ENCODE measurements at places on chromosomes 7 and 10.

GRCh38 chr7:148503900-148504487, 86.6 kb upstream of the C7orf33 start:
- peak; percentile 13 for DNase-seq

DNA sequence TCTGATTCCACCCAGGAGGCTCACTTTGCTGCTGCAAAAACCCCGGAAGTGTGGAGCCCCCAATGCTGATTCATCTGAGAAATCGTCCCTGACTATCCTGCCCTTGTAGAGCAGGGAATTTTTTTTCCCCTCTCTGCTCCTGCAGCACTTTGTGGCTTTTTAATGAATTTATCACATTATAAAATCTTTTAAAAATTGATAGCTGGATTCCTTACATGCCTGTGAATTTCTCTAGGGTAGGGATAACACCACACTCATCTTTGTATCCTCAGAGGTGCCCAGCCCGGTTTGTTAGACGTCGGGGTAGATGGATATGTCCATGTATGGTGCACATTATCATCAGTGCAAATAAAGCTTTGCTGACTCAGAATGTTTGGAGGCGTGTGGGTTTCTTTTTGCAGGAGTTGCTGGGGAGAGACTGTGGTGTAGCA, 185.7 kb downstream of the STK31 start:
- DNase-seq: no peak

- no peak for DNase-seq
Observed at GRCh38 chr7:85175217-85175616, 11.6 kb downstream of the SEMA3D start.

GRCh38 chr7:2359610-2360009, 5.0 kb downstream of the EIF3B start:
- DNase-seq: no peak

DNA sequence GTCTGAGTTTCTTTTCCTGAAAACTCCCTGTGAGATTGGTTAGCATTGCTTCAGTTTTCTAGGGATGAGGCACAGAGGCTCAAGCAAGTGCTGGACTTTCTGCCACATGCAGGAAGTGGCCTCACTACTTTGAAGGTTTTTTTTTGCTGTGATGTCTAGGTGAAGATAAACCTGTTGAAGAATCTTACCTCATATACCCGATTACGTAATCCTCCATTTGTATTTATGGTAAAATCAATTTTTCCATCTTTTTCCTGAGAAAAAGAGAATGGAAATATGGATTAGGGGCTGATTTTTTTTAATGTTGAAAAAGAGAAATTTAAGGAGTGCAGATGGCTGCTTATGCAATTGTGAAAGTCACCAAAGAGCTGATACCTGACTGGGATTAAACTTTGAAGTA, 23.4 kb downstream of the CBLL1 start:
- no peak for DNase-seq

- no peak for DNase-seq
Observed at GRCh38 chr10:71750124-71750841, 23.0 kb downstream of the VSIR start.

All from stromal cell of bone marrow (primary cell).